ENCODE measurements at places on chromosomes 12 and 14.
A peak's percentile ranks its signal among the peaks of the same experiment; 100 is the strongest.

- DNase-seq: no peak
Observed at GRCh38 chr12:60644076-60644475, 1048.2 kb downstream of the SLC16A7 start.

- no peak for DNase-seq
Observed at GRCh38 chr14:75752086-75752485, 91.0 kb downstream of the TTLL5 start.

GRCh38 chr12:51269174-51270066 lies 795 bp downstream of the SMAGP start:
- DNase-seq: peak; percentile 46

GRCh38 chr12:59375633-59376032 lies 220.2 kb upstream of the SLC16A7 start:
- DNase-seq: no peak

DNA sequence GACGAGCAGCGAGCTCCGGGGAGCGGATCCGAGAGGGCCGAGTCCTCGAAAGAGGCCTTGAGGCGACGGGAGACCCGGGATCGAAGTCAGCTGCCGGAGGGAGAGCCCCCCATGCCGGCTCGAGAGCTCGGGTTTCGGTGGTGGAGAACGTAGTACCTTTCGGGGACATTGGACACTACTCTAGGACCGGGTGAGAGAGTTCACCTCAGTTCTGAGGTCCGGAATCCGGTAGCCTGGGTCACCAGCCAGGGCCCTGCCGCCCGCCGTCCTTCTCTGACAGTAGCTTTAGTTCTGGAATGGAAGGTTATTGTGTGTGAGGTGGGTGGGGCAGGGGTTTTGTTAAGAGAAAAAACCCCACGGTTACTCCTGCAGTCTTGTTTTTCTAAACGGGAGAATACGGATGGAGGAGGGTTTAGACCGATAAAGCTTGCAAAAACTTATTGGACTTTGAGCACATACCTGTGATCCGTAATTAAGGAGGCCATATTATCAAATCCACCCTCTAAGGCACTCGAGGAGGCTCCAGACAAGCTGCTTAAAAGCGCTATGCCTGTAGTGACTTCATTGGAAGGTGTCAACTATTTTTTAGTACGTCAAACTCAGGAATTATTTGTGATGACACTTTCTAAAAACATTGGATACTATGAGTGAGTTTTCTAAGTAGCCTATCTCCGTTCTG lies 765 bp downstream of the SCYL2 start:
- DNase-seq: peak; percentile 50

GRCh38 chr14:95365401-95365800 lies 45.7 kb upstream of the CLMN start:
- DNase-seq: no peak

DNA sequence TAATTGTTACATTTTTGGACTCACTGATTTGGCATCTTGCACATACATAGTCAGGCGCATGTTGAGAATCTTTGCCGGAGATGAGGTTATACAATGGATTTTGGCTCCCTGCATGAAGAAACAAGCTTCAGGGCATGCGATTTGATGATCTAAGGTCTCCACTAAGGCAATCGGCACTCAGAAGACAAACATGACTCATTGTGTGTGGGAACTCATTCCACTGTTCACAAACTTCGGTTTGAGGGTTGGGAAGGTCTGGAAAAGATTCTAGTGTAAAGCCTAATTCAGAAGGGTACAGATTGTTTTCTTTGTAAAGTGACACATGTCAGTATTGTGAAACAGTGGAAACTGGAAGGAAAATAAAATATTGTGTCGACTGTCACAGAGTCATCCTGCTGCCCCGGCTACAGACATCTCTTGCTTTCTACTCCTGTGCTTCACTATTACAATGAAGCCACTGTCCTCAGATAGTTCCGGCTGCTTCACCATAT lies 192.6 kb upstream of the HMGA2 start:
- DNase-seq: no peak

DNA sequence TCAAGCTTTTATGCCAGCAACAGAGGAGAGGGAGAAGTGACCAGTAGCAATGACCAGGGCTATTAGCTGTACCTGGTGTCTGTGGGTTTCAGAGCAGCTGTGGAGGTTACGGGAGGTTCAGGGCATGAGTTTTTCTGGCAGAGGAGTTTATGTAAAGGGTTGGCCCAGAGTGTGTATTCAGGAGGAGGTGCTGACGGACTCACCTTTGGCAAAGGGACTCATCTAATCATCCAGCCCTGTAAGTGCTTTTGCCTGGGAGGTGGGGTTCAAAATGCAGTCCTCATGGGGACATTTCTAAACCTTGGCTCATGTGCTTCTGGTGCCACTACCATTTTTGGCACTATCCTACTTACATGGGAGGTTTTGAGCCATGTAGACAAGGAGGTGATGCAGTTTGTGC lies 95.3 kb downstream of the DAD1 start:
- DNase-seq: no peak

DNA sequence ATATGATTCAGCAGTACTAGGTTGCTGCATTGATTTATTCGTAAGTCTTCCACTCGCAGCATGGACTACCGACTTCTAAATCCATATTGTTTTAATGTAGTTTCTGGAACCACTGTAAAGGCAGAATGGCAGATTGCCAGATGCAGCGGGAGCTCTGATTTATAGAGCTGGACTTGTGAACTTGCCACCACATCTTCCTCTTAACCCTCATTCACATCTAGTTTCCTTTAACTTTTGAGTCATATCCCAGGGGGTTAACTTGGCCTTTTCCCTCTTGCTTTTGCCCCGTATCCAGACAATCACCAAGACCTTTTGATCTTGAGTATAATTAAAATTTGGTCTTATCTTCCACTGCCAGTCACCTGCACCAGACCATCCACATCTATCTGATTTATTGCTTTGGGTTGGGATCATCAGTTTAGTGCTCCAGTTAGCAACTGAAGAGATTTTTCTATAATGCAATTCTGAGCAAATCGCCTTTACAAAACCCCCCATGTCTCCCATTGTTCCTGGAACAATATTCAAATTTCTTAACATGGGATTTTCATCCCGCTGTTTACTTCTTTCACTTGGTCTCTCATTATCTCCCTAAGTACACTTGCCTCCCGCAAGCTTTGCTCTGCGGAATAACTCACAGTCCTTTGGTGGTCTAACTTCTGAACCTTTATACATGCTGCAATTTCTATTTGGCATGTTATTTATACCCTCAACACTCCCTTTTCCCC lies 130.5 kb downstream of the ACSS3 start:
- DNase-seq: no peak

- DNase-seq: no peak
Observed at GRCh38 chr12:43577381-43577780, 25.4 kb upstream of the ADAMTS20 start.

DNA sequence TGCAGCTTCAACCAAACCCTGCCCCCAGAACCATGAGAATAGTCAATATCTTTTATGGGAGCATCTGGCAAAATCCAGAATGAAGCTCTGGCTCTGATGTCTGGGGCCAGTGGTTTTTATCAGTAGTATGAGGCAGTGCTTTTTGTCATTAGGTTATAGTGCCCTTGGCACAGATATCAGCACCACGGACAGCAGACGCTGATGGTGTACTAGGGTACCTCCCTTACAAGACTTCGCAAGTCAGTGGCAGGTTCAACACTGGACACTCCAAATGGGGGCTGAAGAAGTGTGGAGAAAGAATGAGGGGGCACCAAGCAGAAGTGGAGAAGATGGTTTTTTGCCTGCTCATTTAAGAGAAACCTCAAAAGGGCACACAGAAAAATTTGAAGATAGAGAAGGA lies 68.2 kb upstream of the E2F7 start:
- DNase-seq: no peak

GRCh38 chr14:33943096-33943883 lies 7.6 kb downstream of the EGLN3 start:
- no peak for DNase-seq

DNA sequence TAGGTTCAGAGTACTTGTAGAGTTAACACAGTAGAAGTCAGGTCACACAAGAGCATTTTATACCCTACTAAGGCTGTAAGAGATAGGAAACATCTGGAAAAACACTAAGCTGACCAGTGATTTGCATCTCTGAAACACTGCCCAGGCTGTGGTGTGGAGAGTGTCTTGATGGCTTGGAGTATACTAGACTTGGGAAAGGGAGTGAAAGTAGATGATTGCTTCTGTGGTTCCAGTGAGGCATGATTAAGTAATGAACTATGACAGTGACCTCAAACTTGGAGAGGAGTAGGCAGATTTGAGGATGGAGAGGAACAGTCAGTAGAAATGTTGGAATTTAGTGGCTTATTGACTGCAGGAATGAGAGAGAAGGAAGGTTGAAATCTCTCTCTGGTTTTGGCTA lies 201.2 kb downstream of the FLRT2 start:
- DNase-seq: no peak

DNA sequence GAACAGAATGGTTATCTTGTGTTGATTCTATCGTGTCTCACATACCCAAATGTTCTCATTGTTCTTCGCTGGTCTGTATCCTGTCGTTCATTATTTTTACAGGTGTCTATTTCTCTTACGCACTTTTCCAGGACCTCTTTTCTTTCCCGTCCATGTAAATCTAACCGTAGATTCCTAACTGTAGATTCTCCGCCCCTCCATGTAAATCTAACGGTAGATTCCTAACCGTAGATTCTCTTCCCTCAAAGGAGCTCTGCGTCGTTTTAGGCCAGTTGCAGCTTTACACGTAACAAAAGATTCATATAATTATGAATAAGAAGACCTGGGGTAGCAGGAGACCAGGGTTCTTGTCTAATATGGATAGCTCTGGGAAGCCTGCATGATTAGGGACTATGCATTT lies 9.7 kb upstream of the ZNF605 start:
- DNase-seq: no peak

- DNase-seq: no peak
Observed at GRCh38 chr14:100605230-100605629, 18.0 kb upstream of the BEGAIN start.

- DNase-seq: no peak
Observed at GRCh38 chr14:67675219-67675582, 769 bp upstream of the VTI1B start.

DNA sequence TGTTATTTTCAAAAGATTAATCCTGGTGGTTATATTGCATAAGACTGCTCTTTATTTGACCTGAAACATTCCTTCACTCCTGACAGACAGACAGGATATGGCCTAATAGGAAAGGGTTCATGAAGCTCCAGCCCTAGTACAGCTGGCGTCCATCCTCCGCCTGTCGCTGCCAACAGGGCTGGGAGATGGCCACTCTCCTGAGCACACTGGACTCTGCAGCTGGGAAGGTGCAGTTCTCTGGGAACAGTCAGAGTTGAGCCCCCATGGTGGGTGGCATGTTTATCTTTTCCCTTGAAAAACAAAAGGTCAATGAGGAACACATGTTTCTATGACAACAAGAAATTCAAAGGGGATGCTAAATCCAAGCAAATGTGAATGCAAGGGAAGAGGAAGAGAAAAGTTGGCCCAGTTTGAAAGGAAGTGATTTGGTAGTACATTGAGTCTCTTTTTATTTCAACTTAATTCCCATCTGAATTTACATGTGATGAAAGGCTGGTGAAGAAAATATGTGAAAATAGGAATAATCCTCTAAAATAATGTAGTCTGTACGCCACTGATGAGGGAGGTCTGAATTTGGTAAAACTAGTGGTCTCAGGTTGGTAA lies 89.9 kb upstream of the DCN start:
- DNase-seq: no peak

GRCh38 chr12:107656302-107656701 lies 29.3 kb upstream of the PWP1 start:
- DNase-seq: no peak

GRCh38 chr14:24329073-24329663 lies 5.7 kb downstream of the ADCY4 start:
- no peak for DNase-seq

DNA sequence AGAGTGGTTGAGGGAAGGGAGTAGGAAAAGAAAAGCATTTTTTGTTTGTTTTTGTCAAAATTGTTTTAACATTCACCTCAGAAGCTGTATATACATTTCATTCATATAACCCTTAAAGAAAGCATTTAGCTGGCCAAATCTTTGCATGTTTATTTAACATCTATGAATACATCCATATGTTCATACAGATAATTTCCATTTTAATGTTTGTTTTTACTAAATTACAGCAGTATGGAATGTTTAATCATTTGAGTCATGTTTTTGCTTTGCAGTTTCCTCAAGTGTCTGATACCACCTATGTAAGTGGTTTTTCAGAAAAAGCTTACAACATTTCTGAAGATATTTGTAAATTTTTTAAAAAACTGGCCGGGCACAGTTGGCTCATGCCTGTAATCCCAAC lies 84.3 kb upstream of the ATF1 start:
- DNase-seq: no peak

GRCh38 chr12:94033784-94034183 lies 114.6 kb upstream of the PLXNC1 start:
- no peak for DNase-seq

GRCh38 chr12:87406926-87407325 lies 622.3 kb downstream of the C12orf50 start:
- DNase-seq: no peak

DNA sequence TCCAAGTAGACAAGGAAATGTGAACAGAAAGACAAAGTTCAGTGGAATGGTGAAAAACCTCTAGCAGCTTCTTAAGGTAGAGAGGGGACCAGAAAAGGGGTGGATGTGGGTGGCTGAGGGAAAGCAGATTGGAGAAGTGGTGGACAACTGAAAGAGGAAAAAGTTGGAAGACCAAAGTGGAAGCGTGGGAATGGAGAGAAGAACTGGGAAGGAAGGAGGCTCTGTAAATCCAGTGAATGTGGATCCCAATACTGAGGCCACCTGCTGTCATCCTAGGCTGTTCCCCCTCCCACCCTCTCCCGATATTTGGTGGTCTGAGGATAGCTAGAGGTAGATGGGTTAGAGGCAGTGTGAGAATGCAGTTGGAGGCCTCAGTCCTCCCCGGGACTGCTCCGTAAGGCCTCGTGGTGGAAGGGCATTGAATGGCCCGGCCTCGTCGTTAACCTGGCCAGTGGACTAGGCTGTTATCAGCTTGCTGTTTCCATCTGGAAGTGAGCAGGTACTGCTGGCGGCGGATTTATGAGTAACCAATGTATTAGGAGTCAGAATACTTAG lies 822 bp upstream of the POU6F1 start:
- no peak for DNase-seq

GRCh38 chr12:112942572-112942971 lies 4.3 kb downstream of the OAS3 start:
- DNase-seq: no peak

GRCh38 chr14:44316647-44317440 lies 190.2 kb downstream of the FSCB start:
- DNase-seq: no peak

GRCh38 chr12:57754411-57755193 lies at the start of gene MARCHF9:
Gene MARCHF9, plus strand, starts transcription at chr12:57755103. Its CDS starts 426 bp downstream, at chr12:57755529.
- DNase-seq: peak; percentile 81

- no peak for DNase-seq
Observed at GRCh38 chr12:116210131-116210530, 67.4 kb downstream of the MED13L start.

DNA sequence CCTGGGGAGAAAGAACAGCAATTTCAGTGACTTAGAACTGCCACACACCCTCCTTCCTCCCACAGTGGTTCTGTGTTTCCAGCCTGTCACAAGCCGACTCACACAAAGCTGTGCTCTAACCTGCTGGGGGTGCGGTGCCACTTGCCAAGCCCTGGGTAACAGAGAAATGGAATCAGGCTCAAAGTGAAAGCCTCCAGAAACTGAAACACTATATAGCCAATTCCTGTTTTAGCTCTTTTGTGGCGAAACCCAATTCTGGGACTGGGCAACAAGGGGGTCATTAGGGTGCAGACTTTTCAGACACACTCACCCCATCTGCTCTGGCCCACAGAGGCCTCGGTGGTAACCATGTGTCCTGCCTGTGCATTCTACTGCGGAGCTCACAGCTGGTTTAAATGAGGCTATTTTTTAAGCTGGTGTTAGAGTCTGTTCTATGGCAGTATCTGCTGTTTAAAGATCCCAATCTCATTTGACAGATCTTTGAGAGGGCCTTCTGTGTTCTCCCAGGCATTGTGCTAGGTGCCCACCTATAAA lies 15.2 kb upstream of the ACTR6 start:
- no peak for DNase-seq
